ENCODE measurements at places on chromosomes 4 and X. TPM values are rescaled to one million over a fixed set of nuclear protein-coding genes. Genes with fewer than 3 reads are reported as not detected.

CPZ gene
- total RNA-seq = 15.5 TPM

GYPA gene
- total RNA-seq = not detected

SMARCA1 gene
- 64.7 TPM for total RNA-seq

HTR2C gene
- total RNA-seq = under 0.01 TPM

CT45A5 gene
- not detected for total RNA-seq

PABPC1L2B gene
- not detected for total RNA-seq

AGA gene
- total RNA-seq = 26.3 TPM

CT55 gene
- not detected for total RNA-seq

NPY2R gene
- total RNA-seq = not detected

ETNPPL gene
- total RNA-seq = not detected

UGT8 gene
- 0.32 TPM for total RNA-seq

C4orf51 gene
- total RNA-seq = not detected

CT83 gene
- not detected for total RNA-seq

FAM199X gene
- 35.8 TPM for total RNA-seq

HS6ST2 gene
- total RNA-seq = not detected

TMSB15C gene
- total RNA-seq = 5.2 TPM

CYTL1 gene
- 1.3 TPM for total RNA-seq

ARX gene
- not detected for total RNA-seq

GATA1 gene
- total RNA-seq = not detected

EVC gene
- total RNA-seq = 54.4 TPM

SHROOM2 gene
- 5.8 TPM for total RNA-seq

DIPK2B gene
- total RNA-seq = not detected

MSX1 gene
- 4.3 TPM for total RNA-seq

PNMA6A gene
- 0.43 TPM for total RNA-seq

SPANXD gene
- 0.43 TPM for total RNA-seq

TMEM271 gene
- total RNA-seq = not detected

ZNF330 gene
- 25.8 TPM for total RNA-seq

SMIM10 gene
- 6.8 TPM for total RNA-seq

RIPPLY1 gene
- total RNA-seq = not detected

BEND4 gene
- not detected for total RNA-seq

EDA2R gene
- total RNA-seq = 8.1 TPM

ZNF711 gene
- total RNA-seq = 0.86 TPM

TLR6 gene
- total RNA-seq = 2.3 TPM
